ENCODE measurements at places on chromosomes 7 and 10.

DNA sequence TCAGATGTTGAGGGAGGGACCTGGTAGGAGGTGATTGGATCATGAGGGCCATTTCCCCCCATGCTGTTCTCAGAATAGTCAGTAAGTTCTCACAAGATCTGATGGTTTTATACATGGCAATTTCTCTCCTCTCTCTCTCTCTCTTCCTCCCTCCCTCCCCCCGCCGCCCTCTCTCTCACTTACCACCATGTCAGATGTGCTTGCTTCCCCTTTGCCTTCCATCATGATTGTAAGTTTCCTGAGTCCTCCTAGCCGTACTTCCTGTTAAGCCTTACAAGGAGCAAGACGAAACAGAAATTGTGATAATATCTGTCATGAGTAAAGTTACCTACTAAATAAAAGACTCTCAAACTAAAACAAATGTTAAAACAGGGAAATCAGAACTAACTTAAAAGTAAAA lies 19.9 kb upstream of the GPR141 start:
- DNase-seq, result no peak

GRCh38 chr10:14945108-14945507 lies 8.8 kb downstream of the DCLRE1C start:
- DNase-seq, result no peak

DNA sequence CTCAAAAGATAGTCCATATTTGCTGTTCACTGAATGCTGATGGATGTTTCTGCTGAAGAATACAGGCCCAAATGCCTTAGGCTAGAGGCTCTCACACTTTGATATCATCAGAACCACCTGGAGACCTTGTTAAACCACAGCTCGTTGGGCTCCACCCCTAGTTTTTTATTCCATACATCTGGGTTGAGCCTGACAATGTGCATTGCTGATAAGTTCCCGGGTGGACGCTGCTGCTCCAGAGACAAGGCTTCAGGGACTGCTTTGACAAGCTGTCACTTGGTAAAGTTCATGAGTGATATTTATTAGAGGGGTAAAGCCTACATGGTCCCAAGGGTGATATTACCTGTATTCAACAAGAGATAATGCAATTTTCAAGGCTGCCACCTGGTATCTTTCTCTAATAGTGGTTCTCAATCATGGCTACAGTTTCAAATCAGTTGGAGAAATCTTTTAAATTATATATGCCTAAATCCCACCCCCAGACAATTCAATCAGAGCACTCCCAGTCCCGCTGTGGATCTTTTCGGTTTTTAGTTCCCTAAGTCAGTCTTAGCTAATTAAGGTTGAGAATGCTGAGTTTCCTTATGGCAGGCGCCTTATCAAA lies 107.1 kb upstream of the GSDME start:
- DNase-seq, result no peak

GRCh38 chr7:83850125-83850524 lies 201.2 kb upstream of the SEMA3E start:
- no peak for DNase-seq

GRCh38 chr7:2299131-2299829 lies 15.0 kb downstream of the SNX8 start:
- peak; percentile 34 for DNase-seq

DNA sequence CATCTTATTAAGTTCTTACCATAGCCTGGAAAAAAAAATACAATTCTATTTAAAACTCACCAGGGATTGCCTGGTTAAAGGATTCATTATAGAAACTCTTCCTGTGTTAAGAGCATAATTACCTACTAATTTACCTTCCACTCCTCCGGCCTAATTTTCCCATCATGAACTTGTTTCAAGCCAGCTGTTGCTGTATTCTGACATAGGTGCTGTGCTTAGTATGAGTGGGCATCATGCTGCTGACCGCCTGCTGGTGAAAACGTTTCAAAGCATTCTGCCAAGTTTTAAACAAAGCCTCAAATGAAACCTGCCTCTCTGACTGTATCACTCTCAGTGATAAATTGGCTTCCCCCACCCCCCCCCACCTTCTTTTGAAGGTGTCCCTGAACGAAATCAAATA lies 47.8 kb upstream of the KCNMA1 start:
- DNase-seq, result no peak

DNA sequence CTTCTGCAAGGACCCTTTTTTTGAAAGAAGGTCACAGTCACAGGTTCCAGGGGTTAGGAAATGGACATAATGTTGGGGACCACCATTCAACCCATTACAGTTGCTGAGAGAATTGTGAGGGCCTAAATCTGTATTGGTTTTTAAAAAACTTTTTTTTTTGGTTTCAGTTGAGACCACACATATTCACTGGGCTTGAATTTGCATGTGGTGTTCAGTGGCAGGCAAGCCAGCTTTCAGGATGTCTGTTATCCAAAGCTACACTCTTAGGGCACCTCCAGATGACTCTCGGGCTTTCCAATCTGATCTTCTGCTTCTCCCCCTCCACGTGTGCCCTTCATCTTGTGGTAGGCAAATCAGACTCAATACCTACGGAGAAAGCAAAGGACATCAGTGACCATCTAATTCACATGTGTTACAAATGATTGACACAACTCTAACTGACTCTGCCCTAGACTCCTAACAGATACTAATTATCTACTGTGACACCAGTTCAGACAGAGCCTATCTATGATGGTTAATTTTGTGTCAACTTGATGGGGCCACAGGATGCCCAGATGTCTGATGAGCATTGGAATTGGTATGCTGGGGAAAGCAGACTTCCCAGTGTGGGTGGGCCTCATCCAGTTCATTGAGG lies 93.3 kb upstream of the ELMO1 start:
- DNase-seq, result no peak

DNA sequence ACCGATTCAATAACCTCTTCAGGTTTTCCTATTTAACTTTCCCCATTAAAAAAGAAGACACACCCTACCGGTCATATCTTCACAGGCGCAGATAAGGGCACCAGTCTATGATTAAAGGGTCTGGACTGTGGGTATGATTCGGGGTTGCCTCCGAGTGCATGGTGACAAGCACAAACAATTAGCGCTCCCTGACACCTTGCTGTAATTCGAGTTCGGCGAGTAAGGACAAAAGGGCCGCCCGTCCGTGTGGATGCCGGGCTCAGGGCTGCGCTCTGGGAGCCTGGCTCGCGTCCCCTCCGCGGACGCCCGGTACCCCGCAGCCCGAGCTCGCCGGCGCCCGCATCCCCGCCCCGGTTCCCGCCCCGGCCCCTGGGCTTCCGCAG lies 111.9 kb upstream of the RHEB start:
- peak; percentile 36 for DNase-seq

DNA sequence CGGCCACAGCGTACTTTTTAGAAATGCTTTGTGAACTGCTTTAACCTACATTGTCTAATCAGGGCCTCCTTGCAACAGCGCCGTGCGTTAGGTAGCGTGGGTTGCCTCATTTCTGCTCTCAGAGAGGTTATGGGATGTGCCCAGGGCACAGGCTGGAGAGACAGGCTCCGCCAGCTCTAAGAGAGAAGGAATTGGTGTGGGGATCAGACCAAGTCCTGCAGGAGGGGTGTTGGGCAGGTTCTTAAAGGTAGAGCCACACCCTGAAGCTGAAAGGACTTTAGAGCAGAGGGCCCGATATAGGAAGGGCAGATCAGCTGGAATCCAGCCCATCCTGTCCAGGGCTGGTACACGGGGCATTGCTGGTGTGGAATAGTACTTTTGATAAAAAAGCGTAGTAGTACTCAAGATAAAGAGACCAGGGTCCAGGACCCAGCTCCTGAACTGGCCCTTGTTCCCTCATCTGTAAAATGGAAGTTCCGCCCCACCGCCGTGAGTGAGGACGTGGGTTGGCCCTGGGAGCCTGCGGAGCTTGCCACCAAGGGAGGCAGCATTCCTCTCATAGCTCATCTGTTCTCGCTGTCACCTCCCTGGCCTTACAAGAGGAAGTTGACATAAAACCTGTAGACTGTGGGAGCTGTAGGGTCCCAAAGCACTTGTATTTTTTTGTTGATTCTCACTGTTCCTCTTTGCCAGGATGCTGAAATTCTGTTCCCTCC lies 37.2 kb downstream of the TMEM120A start:
- DNase-seq, result peak; percentile 52

DNA sequence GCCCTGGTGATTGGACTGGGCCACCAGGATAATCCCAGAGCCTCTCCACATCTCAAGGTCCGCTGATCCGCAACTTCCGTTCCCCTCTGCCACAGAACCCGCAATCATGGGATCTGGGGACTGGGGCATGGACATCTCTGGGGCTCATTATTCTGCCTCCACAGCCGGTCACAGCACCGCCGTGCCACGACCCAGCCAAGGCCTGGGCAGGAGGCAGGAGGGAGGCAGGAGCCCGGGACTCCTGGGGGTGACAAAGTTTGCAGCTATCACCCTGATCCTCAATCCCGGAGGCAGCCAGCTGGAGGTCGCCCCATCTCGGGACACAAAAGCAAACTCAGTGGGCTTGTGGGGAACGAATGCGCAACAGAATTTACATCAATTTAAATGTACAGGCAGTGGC lies 42.9 kb upstream of the TNRC18 start:
- no peak for DNase-seq

GRCh38 chr7:98788966-98789365 lies 80.8 kb downstream of the TMEM130 start:
- DNase-seq, result no peak

DNA sequence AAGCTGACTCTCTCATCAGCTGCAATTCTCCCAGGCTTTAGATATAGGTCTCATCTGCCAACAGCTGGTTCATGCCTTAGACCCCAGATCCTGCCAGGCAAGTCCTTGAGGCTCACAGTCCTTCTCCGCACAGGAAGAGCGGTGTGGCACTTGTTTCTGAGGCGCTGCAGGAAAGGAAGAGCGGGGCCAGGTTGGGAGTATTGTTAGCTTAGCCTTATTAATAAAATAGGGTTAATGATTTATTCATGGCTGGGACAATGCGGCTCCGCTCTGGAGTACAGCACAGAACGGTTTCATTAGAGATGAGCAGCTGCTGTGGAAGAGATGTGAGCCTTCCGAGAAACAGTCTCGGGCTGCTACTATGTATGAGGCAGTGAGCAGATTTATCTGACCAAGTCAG lies 78.1 kb downstream of the FZD1 start:
- no peak for DNase-seq

- DNase-seq, result peak; percentile 13
Observed at GRCh38 chr7:85021101-85021704, 165.7 kb downstream of the SEMA3D start.

DNA sequence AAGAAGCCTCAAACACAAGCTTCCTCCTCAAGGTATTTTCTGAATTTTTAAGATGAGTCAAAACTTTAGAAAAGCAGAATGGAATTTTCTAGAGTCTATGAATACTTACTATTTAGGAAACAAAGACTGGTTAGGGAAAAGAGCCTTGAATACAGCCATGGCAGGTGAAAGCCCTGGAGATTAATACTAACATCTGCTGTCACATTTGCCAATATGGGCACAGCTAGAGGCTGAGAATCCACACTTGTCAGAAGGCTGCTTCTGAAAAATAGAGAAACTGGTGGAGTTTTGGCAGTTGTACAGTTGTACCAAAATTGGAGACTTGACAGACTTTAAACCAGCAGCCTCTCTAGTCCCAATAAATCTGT lies 24.3 kb upstream of the CNNM1 start:
- no peak for DNase-seq

GRCh38 chr7:27164367-27165088 lies 809 bp downstream of the HOXA9 start:
- DNase-seq, result no peak

GRCh38 chr10:129085811-129086210 lies 381.2 kb upstream of the MGMT start:
- peak; percentile 60 for DNase-seq

DNA sequence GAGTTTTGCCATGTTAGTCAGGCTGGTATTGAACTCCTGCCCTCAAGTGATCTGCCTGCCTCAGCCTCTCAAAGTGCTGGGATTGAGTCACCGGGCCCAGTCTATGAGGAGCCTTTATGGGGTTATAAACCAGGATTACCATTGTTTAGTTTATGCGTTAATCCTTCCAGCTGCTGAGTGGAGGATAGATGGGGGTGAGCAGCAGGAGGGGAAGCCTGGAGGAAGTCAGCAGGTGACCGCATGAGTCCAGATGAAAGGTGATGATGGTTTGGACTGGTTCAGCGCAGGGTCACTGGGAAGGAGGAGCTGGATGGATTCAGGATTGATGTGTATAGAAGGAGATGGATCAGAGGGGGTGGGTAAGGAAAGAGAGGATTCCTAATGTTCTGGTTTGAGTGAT lies 197.1 kb downstream of the ADAM12 start:
- DNase-seq, result no peak

DNA sequence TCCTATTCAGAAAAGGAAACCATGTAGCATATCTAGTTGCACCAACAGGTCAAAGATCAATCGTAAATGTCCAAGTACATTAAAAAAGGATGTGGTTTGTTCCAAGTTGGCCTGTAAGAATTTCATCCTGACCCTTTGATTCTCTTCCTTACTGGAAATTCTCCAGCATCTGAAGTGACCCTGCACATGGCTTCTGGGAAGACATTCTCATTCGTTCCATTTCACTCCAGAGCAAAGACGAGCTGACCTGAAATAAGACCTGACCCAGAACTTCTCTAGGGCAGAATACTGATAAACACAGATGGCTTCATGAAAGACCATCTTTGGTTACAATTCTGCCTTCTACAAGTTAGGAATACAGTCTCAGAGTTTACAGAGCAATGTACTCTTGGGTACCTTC lies 39.8 kb downstream of the ASB4 start:
- no peak for DNase-seq

DNA sequence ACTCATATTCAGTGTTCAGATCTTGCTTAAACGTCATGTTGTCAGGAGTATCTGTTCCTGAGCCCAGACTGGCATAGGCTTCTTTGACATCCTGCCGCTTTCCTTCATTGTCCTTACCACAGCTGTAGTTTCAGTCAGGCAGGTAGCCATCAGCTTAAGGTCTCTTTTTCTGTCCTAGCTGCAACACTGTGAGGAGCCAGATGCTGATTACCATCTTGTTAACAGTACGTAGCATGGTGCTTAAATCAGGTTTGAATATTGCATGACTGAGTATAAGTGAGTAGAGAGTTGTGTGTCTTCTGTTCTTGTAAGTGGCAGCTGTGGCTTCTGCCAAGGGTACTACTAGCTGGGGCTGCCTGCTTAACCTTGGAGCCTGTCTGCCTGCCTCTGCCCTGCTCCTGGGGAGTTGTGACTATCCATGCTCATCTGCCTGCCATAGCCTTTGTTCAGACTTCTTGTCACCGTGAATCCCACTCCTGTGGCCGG lies 92.6 kb downstream of the MAPK8 start:
- no peak for DNase-seq

- DNase-seq, result no peak
Observed at GRCh38 chr10:132320654-132321469, 11.1 kb upstream of the LRRC27 start.

DNA sequence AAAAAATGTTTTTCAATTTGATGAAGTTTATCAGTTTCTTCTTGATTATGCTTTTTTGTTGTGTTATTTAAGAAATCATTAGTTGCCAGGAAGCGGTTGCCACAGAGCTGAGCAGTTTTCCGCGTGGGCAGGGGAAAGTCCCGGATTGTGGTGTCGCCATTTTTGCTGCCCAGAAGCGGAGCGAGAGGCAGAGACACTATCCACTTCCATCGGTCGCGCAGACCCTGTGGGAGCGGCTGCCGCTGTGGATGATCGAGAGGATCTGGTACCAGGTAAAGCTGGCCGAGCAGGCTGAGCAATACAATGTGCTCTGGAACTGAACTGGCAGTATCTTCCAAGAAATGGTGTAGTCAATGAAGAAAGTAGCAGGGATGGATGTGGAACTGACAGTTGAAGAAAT lies 119.8 kb downstream of the ZNF736 start:
- no peak for DNase-seq

All from fibroblast of skin of back (primary cell).